ENCODE measurements at places on chromosomes 16 and 17.

DNA sequence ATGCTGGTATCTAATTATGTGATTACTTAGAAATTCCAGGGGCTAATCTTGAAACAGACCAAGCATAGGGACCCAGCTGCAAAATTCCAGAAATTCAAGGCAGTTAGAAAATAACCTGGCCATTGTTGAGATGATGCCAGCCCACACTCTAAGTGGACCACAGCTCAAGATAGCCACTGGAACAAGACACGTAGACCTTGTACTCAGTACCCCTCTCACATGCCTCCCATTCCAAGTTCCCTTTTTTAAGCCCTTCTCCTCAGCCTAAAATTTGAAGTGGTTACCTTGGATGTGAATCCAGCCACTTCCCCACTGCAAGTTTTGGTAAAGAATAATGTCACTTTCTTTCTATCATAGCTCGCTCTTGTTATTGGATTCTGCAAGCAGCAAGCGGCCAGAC lies 4.1 kb upstream of the ZNF19 start:
- DNase-seq: no peak

DNA sequence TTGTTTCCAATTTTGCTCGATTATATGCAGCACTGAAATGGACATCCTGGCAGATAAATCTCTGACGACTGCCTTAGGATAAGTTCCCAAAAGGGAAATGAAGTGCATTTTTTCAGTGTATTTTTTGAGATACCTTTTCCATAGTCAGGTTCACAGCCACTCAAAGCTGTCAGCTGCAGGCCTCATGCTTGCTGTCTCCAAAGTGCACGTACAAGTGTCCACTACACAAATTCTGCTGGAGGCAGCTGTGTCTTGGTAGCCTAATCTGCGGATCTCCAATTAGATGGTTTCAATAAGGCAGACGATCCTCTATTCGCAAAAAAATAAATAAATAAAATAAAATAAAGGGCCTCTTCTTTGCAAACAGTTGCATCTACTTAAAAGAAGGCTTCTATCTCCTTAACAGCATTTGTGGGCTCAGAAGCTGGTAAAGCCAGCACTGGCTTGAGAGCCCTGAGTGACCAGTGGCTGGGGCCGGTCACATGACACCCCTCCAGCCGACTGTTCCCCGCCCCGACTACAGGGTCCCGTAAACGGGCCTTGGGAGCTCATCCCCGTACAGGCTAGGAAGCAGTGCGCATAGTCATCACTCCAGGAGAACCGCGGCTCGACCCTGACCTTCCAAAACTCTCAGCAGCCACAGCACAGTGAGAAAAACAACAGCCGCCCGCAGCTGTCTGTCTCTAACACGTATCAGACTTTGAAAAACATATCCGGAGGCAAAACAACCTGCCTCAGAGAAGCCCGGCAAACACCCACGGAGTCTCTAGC lies 18.8 kb downstream of the RPH3AL start:
- no peak for DNase-seq

DNA sequence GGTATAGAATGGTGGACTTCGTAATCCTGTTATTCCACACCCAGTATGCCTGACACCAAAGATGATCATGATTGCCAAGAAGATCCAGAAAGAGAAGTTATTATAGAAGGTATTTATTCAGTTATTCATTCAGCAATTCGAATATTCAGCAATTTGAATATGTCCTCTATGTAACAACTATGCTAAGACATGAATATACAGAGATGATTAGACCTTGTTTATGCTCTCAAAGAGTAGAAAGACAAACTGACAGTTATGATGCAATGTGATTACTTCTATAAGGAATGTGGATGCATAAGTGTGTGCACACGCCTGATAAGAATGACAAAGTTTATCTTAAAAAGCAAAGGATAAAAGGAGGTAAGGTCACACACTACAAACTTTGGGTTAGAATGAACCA lies 218.1 kb downstream of the CDH11 start:
- no peak for DNase-seq

GRCh38 chr16:76524769-76525168 lies 247.6 kb downstream of the CNTNAP4 start:
- no peak for DNase-seq

GRCh38 chr17:78537217-78537860 lies 39.9 kb downstream of the DNAH17 start:
- no peak for DNase-seq
